GM23338 (cell line): ENCODE measurements at places on chromosomes 6 and 20. TPM values are rescaled to one million over a fixed set of nuclear protein-coding genes. Genes with fewer than 3 reads are reported as not detected.

The FBXL4 gene
- 6.8 and 8.5 TPM in 2 replicates for polyA plus RNA-seq

The POLH gene
- polyA plus RNA-seq, result 4.2 and 5.8 TPM in 2 replicates

The CYP21A2 gene
- polyA plus RNA-seq, result 0.10 TPM in 1 of 2 replicates, not detected in the other

DNA sequence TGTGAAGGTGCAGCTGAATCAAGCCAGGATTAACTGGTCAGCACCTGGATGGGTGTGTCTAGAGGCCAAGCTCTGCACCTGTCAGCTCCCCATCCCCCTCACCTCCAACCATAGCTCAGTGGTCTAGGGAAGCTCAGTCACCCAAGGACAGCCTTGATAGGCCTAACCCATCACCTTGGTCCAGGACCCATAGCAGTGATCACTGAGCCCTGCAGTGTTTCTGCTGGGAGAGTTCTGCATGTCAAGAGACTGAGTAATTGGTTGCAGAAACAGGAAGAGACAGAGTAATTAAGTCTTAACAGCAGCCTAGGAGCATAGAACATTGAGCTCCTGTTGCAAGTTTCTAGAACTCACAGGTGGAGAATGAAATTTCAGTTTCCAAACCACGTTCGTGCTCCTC lies 18.7 kb upstream of the RALGAPB start:
- DNase-seq, result no peak
- no peak overlapping the region for H3K4me3 ChIP-seq
- H3K4me1 ChIP-seq, result no peaks in the 10 kb centered on the region
- H3K27me3 ChIP-seq, result no peaks in the 10 kb centered on the region
- no peaks in the 10 kb centered on the region for H3K36me3 ChIP-seq

DNA sequence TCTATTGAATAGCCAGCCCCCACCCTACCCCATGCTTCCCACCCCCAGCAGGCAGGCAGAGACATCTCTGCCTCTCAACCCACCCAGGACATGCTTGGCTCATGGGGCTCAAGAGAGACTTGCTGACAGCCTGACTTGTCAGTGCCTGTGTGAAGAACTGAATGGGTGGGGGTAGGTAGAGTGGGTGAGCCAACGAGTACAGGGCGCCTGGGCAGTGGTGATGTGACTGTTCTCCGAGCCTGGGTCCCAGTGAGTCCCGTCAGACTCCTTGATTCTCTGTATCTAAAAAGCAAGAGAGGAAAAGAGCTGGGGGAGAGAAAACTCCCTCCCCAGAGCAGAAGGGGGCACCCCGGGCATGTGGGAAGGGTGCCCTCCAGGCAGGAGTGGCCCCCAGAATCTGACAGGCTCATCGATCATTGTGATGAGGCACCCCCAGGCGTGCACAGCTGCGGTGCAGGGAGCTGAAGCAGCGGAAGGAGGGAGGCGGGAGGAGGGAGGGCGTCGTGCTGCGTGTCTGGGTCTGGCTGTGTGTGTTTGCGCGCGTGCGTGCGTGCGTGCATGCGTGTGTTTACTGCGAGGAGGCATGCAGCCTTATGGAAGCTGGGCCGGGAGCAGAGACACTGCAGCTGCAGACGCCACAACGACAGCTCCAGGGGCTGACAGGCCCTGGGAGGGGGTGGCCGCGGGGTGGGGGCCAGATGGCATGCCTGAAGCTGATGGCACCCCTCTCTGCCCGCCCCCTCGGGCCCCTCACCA lies 40.2 kb downstream of the FOXP4 start:
- H3K4me1 ChIP-seq, result peaks cover 29% of the 10 kb centered on the region
- H3K27me3 ChIP-seq, result peaks cover 4% of the 10 kb centered on the region; the same call in 1 of the 2 replicates
- no peak overlapping the region for H3K27ac ChIP-seq
- H3K36me3 ChIP-seq, result no peaks in the 10 kb centered on the region

DNA sequence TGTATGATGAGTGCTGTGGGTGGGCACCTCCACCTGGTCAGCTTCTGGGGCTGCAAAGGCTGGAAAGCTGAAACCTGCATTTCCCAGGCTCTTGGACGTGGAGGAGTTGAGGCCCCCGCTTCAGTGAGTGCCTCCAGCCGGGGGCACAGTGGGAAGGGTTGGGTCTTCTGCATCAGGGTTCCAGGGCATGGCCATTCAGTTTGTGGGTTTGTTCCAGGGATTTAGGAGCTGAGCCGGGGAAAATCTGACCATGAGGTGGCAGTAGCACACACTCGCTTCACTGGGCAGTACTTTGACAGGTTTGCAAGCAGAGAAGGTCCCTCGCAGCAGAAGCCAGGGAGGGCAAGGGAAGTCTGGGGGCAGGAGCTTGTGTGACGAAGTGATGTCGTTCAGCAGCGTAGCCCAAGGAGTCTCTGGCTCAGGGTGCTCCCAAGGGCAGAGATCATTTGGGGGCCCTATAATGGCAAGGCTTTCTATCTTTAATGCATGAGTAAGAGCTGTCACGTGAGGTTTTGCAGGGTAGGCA lies 69.5 kb upstream of the SULF2 start:
- no peak overlapping the region for H3K4me3 ChIP-seq
- peak; percentile 82 for DNase-seq
- no peak overlapping the region for H3K27ac ChIP-seq
